Activated naive CD8-positive, alpha-beta T cell treated with anti-CD3 and anti-CD28 coated beads, Interleukin-2, amount 10 ng/mL, durations not matched to agents 7 days and 5 days (primary cell): ENCODE measurements at places on chromosomes 4 and X.

- no peak for DNase-seq
Observed at GRCh38 chr4:119209077-119209476, 3.4 kb upstream of the USP53 start.

DNA sequence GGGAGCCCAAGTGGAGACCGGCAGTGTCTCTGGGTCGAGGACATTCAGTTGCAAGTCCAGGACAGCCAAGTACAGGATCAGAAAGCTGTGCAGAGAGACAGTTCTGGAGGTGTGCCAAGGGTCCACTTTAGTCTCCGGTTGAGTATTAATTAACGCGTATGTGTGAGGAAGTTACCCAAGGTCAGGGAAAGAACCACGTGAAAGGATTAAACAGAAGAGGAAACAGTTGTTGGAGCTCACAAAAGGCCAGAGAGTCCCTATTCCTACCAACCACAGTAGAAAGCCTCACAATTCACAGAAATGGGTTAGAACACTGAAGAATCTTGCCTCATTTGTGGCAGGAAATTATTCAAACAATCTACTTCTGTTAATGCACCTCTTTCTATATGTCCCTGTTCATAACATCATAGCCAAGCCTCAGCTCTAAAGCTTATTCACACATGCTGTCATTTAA is 17.9 kb upstream of the NSUN7 start:
- DNase-seq: no peak

GRCh38 chr4:155822572-155822971 is 43.5 kb downstream of the ASIC5 start:
- DNase-seq: no peak

- no peak for DNase-seq
Observed at GRCh38 chr4:138627096-138627495, 384.9 kb upstream of the SLC7A11 start.

- DNase-seq: no peak
Observed at GRCh38 chr4:24668956-24669355, 84.6 kb upstream of the DHX15 start.

- DNase-seq: no peak
Observed at GRCh38 chr4:117425636-117426035, 340.3 kb upstream of the TRAM1L1 start.

GRCh38 chr4:24053934-24054333 is 164.1 kb upstream of the PPARGC1A start:
- DNase-seq: no peak

DNA sequence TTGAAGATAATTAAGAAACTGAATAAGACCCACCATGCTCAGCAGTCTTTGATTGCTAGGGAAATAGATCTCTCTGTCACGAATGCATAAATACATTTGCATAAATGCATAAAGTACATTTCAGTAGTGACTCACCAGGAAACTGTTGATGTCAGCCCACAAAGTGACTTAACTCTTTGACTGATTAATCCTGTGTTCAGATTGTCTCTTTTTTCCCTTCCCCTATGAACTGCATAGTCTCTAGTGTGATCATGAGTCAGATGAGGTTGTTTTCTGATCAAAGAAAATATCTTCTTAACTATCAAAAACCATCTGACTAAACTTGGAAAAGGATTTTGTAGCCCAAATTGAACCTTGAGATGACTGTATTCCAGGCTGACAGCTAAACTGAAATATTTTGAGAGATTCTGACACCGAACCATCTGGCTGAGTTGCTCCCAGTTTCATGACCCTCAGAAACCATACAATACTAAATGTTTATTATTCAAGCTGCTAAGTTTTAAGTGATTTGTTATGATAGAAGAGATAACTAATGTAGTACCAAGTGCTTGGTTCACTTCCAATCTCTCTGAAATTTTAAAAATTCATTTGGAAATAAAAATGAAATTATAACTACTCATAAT is 1381.5 kb upstream of the AGA start:
- DNase-seq: no peak

DNA sequence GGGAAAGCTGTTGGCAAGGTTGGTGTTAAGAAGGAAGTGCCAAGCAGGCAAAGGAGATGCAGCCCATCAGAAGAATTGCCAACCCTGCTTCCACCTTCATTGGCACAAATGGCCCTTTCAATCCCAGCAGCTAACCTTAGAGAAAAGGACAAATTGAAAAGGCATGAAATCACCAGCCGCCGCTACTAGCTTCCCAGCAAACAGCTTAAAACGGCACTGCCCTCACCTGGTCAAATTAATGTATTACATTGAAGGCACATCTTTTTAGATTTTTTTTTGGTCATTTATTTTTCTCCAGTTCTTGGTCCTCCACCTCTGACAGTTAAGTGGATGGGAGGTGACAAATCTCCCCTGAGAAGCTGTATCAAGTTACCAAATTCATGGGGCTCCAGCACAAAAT is 51.0 kb upstream of the NHSL2 start:
- DNase-seq: no peak

- no peak for DNase-seq
Observed at GRCh38 chr4:116598980-116599789, 486.2 kb downstream of the TRAM1L1 start.

DNA sequence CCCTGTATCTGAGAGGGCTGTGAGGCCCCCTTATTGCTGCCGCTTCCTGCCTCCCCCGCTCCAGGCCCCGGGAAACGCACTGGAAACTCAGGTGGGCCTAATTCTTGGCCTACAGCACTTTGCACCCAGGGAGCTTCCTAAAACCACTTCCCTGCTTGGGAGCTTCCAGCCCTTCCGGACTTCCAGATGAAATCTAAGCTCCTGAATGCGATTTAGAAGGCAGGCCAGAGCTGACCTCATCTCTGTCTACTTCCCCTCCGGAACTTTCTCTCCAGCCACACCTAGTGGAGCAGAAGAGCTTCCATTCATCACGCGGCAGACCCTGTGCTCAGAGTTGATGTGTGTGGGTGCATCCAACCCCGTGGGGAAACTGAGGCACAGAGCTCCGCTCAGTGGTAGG is 84.2 kb downstream of the SORCS2 start:
- DNase-seq: no peak

DNA sequence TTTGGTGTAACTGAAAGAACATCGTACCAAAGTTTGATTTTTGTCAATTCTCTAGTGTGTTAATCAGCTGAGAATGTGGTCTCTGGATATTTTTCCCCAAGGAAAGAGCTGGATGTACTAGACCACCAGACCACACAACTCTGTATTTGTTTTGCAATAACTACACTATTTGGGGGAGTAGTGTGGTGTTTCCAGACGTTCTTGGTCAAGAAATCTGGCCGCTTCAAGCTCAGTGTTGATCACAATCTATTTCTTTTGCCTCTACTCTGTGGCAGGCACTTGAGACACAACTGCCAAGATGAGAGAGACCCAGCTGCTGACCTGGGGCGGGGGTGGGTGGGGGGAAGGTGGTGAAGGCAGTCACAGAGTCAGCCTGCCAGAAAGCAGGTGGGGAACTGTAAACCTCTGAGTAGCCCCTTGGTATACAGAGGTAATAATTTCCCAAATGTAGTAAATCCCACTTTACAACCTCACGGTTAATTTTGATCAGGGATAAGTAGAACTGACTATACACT is 30.6 kb downstream of the PTTG2 start:
- no peak for DNase-seq

DNA sequence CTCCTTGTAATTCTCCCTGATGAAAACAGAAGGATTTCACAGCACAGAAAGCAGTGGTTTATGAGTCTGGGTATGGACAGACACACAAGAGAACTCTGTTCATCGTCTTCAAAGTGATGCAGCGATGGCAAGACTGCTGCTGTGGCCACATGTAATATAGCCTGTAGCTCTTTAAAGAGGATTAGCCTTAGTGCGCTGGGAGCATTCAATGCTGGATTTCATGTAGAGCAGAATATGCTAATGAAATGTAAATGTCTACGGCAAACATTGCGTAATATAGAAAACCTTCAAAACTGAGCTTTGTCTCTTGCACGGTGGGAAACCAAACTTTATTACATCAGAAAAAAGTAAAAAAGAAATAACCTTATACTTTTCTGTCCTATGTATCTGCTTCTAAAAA is 42.9 kb downstream of the ALPK1 start:
- DNase-seq: no peak

DNA sequence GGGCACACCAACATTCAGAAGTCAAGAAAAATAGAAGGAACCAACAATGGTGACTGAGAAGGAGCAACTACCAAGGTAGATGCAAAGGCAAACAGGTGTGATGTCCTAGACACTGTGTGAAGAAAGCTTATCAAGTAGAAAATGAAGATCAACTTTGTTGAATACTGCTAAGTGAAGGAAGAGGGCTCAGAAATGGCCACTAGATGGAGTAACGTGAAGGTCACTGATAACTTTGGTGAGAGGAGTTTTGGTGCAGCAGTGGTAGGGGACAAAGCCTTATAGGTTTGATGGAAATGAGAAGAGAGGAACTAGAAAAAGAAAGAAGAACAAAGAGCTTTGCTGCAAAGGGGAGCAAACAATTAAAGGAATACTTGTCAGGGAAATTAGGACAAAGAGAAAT is 23.5 kb downstream of the OTC start:
- no peak for DNase-seq

DNA sequence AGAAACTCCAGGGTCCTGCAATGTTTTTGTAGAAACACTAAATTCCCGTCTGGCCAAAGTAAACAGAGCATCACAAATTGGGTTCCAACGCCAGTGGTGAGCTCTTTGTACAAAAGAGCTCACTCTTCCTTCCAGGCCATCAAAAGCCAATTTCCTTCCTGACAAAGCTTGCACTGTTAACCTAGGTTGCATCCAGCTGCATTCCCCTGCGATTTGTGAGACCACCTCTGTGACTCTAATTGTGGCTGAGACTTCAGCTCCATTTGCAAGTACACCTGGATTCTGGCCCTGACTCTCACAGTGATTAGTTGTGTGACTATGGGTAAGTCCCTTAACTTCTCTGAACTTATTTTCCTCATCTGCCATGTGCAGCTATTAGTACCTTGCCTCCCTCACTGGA is 212.5 kb upstream of the CXorf66 start:
- no peak for DNase-seq

- DNase-seq: no peak
Observed at GRCh38 chrX:120428309-120428708, 40.8 kb downstream of the LAMP2 start.

- no peak for DNase-seq
Observed at GRCh38 chr4:177673985-177674489, 231.8 kb upstream of the AGA start.

- DNase-seq: no peak
Observed at GRCh38 chrX:7021991-7022390, 125.5 kb upstream of the STS start.

DNA sequence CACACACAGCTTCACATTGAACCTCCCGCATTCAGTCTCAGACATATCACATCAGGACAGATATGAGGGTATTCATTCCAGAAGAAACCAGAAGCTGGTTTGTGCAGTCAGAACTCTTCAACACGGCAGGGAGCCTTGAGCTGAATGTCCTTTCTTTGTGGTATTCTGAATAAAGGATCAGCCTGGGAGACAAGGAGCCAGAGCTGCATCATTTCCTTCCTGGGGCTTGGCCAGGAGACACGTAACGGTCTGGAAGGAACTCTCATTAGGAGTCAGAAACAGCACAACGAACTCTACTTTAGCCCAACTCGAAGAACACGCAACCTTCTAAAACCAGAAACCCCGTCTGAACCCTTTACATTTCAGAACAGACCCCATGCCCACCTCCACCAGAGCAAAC is 46.4 kb downstream of the KDR start:
- DNase-seq: no peak

DNA sequence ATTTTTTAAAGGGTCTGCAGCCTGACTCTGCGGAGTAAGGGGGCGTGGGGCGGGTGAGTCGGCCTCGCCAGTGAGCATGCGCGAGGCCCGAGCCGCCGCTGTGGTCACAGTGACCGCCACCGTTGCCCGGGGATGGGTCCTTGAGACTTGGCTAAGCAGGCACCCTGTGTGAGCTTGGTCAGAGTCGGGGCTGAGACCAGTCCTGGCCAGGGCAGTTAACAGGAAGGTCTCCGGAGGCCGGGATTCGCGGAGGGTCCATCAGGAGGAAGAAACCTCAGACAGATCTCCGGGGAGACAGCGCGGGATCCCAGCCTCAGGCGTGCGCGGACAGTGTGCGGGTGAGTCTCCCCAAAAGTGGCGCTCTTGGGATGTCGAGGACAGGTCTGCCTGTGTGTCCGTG is 1384.4 kb upstream of the PCDH10 start:
- DNase-seq: no peak

DNA sequence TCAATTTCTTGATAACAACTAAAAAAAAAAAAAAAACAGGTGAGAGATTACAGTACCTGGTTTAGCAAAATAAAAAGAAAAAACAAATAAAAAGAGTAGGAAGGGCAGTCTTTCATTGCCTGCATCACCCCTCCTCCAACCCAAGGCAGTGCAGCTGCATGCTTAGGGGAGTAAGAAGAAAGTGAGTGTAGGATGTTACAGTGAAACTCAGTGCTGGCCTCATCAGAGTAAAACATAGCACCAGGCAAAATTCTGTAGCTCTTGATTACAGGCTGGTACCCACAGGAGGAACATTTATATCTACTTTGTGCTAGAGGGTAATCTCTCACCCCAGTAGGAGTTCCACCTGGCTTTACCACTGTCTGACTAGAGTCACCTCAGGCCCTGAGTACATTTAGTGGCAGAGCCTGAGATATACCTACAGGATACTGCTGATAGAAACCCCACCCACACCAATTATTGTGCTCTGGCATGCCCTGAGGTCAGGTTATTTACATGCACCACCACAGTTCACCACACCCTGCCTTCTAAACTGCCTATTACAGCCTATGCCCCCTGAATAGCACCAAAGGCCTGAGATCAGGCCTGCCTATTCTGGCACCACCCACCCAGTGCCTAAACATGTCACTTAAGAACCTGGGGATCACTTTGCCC is 241.6 kb downstream of the PAPSS1 start:
- DNase-seq: no peak

DNA sequence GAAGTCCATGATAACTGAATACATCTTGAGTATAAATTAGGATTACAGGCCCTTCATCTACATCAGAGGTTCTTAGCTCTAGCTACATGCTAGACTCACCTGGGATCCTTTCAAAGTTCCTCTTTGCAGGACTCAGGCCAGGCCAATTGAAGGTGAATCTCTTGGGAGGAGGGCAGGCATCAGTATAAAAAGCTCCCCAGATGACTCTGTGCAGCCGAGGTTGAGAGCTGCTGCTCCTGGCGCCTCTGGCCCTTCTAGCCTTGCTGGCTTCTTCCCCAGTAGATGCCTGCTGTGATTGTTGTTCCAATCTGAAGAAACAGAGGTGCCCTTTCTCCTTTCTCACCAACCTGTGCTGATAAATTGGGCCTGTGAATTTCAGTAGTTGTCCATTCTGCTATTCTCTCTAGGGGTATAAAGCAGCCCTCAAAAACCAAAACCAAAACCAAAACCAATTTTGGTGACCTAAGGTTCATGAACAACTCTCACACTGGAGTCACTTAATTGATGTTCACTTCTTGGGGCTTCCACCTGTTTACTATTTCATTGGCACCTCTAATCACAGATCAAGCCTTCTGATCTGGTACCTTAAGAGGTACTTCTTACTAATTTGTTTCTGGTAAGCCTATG is 78.7 kb downstream of the SUPT20HL2 start:
- DNase-seq: no peak

GRCh38 chr4:172553216-172553615 is 615.4 kb upstream of the GALNT7 start:
- no peak for DNase-seq
